Esophagus squamous epithelium (tissue), 5 donors: ENCODE measurements at places on chromosomes 7 and 10.

DNA sequence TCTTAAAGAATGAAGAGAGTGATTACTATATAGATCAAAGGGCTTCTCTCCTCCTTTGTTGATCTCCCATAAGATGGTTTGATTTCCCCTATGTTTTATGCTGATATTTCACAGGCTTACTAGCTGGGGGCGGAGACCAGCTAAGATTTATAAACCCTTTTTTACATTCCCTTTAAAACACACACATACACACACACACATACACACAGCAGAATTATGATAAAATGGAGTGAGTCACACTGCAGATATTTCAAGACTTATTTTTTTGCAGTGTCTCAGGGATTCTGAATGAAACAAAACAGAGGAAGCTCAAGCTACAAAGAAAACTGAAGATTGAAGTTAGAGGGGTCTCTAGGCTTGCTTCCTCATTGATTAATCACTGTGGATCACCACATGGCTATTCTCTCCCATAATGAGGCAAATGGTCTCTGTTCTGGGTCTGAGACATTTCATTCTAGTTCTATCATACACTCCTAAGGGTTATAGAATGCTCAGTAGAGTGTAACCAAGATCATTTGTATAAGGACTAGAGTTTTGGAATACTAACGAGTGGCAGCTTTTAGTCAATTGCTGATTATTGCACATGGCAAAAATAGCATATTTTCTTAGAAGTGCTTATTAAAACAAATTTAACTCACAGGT, 18.6 kb downstream of the INA start:
- DNase-seq, result no peak

- no peak for DNase-seq
These were observed 56.6 kb downstream of the TASOR2 start for GRCh38 chr10:5741276-5741675.

DNA sequence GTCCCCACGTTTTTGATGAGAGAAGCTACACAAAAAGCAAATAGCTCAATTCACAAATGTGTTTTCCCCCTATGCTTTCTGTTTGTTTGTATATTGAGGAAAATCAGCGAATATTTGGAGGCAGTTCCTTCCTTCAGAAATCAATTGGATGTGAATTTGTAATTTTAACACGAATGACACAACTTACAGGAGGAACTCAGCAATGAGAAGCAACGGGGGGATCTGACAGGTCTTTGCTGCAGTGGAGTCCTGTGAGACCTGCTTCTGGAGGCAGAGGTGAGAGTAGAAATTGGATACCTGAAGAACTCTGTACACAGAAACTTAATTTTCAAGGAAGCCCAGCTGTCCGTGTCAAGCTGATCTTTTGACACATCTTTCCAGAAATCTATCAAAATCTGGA, 370.4 kb downstream of the GFRA1 start:
- no peak for DNase-seq

- DNase-seq, result no peak
These were observed 54.8 kb upstream of the IFRD1 start for GRCh38 chr7:112395411-112395810.

GRCh38 chr10:7243873-7244272, 167.0 kb downstream of the SFMBT2 start:
- DNase-seq, result no peak

DNA sequence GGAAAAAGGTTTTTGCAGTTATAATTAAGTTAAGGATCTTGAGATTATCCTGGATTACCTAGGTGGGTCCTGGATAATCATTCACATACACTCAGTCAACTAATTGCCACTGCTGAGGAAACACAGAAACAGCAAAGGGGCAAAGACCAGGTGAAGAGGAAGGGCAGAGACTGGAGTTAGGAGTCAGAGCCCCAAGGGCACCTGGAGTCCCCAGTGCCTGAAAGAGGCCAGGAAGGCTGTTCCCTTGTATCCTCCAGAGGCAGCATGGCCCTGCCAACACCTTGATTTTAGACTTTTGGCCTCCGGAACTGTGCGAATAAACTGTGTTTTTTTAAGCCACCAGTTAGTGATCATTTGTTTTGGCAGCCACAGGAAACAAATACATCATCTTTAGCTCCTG, 24.6 kb downstream of the PRR15 start:
- DNase-seq, result no peak

GRCh38 chr7:137670222-137671064, 176.3 kb downstream of the DGKI start:
- DNase-seq, result no peak

- DNase-seq, result no peak
These were observed 103.4 kb downstream of the FAM204A start for GRCh38 chr10:118238573-118239235.

DNA sequence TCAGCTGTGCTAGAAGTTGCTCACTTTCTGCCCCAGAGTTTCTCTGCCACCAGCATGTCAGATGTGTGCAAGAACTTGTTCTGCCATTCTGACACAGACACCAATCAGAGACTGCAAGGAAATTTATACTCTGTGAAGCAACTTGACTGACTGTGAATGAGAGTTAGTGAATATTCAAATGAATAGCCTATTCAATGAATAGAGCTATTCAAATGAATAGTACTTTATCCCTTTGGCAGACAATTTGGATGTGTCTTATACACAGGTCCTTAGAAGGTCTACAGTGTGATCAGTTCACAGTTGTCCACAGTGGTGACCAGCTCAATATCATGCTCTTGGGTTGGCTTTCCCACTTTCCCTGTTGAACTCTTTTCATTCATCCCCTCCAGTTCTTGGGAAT, 138.1 kb downstream of the MACC1 start:
- no peak for DNase-seq

- no peak for DNase-seq
These were observed 435.7 kb upstream of the GALNT17 start for GRCh38 chr7:70696201-70696754.

- DNase-seq, result no peak
These were observed 26.0 kb downstream of the SDK1 start for GRCh38 chr7:3327099-3327498.

GRCh38 chr7:133290041-133290440, 37.2 kb downstream of the EXOC4 start:
- DNase-seq, result no peak

DNA sequence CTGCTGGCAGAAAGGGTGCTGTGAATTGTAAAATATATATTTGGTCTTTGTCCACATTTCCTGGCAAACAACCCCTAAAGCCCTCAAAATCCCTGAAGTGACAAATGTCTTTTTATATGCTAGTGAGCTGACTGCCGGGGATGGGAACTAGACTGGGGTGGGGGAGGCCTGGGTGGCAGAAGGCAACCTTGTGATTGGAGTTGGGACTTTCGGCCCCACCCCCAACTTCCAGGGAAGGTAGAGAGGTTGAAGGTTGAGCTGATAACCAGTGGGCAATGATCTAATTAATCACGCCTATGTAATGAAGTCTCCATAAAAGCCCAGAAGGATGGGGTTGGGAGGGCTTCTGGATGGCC, 2.7 kb downstream of the EPHA1 start:
- no peak for DNase-seq

GRCh38 chr7:128122576-128123290, 91.5 kb upstream of the LRRC4 start:
- no peak for DNase-seq

DNA sequence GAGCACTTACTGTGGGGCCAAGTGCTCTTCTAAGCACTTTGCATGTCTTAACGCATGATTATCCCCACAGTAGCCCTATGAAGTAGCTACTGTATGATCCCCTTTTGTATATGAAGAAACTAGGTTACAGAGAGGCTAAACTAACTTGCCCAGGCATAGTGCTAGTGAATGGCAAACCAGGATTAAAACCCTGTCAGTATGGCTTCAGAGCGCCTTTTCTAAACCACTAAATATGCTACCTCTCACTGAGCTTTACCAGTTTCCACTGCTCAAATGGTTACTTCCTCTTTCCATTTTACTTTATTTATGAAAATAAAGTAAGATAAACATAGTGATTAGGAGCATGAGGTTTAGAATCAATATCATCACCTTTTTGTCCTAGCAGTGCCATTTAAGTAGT, 73.6 kb downstream of the PODXL start:
- no peak for DNase-seq

DNA sequence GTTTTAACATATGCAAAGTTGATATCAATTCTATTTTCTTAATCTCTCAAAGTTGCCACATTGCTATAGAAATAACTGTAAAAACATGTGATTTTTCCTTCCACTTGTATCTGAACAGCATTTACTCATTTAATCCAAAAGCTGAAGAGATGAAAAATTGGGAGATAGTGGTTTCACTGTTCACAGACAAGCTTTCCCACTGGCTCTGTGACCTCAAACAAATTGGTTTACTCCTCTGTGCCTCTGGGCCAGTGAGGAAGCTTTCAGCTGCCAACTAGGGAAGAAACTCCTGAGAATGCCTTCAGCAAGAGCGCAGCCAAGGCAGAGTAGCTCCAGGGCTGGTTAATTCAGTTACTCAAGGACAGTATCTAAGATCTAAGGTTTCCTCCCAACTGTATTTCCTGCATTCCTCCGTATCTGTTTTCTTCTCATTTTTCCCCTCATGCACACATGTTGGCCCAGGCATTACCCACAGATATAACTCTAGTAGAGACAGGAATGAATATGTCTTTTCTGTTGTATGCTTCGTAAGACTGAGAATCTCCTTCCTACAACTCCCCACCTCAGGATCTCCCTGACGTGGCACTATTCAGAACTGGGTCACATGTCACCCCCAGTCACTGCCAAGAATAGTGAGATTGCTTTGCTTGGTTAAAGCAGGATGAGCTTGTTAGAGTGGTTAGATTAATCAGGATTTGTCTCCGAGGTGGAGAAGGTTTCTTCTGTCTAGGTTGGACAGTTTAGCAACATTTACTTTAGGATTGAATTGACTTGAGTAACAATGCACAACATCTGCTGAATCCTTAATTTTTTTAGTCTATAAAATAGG, 315.7 kb downstream of the NRG3 start:
- DNase-seq, result no peak

DNA sequence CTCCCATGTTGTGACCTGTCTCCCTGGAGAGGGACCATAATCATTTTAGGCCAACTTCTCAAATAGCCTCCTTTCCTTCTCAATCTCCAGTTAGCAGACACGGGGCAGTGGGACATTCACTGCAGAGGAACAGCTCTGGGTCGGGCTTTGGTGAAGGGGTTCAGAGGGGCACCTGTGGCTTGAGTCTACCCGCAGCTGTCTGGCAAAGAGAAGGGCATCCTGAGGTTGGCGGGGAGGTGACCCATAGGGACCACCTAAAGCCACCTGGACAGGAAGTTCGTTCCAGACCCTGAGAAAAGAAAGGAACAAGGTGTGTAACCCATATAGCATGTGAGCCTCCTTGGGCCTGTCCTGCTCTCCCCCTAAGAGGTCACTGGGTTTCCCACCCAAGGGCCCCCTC, 155.0 kb downstream of the OAT start:
- DNase-seq, result no peak

GRCh38 chr10:127738512-127739424, 1.8 kb downstream of the FOXI2 start:
- no peak for DNase-seq

DNA sequence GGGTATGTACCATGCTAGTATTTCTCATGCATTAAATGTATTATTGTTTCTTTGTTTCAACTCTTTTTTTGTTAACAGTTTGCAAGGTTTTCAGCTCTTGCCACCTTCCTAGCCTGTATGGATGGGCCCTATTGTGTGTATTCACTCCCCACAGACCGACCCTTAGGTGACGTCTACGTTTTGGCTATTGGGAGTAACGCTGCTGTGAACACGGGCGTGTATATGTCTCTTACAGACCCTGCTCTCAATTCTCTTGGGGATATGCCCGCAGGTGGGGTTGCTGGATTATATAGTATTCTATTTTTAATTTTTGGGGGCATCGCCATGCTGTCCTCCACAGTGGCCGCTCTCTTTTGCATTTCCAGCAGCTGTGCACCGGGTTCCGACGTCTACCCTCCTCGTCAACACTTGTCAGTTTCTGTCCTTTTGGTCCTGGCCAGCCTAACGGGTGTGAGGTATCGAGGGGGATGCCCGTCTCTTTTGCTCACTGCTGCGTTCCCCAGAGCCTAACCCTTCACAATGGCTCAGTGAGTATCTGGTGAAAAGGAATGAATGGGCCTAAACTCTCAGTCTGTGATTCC, 64.1 kb upstream of the GNA12 start:
- DNase-seq, result no peak

DNA sequence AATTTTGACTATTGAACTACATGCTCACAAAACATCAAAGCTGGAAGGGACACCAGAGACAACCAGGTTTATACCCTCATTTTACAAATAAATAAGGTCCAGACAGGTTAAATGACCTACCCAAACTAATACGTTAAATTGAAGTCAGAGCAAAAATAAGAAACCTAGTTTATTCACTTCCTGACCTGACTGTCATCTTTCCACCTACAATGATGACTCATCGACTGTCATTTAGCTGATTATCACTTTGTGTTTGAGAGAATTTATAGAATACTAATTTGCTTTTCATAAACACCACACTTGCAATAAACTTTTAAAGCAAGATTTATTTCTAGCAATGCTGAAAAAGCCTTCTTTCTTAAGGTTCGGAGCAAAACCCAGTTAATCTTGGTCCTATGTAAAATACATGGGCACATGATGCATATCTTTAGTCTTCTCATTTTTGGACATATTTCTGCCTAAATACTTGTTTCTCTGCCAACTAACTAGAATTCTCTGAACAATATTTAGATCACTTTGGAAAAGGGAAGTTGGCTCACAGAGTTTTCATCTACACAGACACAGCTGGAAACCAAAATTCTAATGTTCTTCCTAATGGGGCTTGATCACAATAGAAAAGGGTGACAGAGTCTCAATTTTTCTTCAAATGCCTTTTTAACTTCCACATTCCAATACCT, 16.7 kb upstream of the LRRN3 start:
- no peak for DNase-seq

- DNase-seq, result no peak
These were observed 30.0 kb downstream of the MGMT start for GRCh38 chr10:129497013-129497412.

- no peak for DNase-seq
These were observed 7.1 kb downstream of the GATA3 start for GRCh38 chr10:8061274-8062211.

DNA sequence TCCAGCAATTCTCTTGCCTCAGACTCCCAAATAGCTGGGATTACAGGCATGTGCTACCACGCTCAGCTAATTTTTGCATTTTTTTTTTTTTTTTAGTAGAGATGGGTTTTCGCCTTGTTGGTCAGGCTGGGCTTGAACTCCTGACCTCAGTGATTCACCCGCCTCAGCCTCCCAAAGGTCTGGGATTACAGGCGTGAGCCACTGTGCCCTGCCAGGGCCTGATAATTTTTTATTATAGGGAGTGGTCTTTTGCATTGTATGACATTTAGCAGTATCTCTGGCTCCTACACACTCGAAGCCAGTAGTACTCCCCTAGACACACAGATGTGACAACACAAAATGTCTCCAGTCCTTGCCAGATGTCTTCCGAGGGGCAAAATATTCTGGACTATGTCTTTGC, 124.0 kb downstream of the DKK1 start:
- no peak for DNase-seq
